ENCODE measurements at places on chromosomes 6 and 20.

- no peak for DNase-seq
These were observed 26.4 kb downstream of the PSMG4 start for GRCh38 chr6:3285049-3285639.

DNA sequence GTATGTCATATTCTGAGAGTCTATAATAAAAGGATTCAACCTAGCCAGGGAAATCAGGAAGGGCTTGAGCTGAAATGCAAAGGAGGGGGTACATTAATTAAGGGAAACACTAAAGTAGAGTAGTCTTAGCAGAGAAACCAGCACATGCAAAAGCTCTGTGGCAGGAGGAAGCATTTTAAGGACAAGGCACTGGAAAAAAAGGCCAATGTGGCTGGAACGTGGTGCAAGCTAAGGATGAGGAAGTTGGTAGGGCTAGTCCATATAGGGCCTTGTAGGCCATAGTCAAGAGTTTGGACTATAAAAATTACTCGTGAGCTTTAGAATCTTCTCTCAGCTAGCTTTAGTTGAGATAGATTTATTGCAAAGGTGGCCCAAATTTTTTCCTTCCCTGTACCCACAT, 75.2 kb upstream of the TOP1 start:
- no peak for DNase-seq

DNA sequence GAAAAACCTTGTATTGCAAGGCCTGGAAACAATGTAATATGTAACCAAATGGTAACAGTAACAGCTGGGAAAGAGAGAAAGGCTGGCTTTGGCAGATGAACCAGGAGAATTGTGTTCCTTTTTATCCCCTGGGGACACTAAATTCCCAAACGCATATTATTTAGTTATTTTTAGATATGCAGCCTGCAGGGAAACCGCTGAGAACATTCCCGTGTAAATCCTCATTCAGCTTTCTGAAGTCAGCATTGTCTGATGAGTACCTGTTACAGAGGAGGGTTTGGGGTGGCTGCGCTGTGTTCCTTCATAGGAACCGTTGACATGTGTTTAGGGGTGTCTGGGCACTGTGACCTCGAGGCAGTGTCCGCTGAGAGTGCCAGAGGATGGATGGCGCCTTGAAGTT, 101.3 kb downstream of the SMOC2 start:
- no peak for DNase-seq

GRCh38 chr6:96542702-96543101, 20.2 kb upstream of the FHL5 start:
- DNase-seq, result no peak

DNA sequence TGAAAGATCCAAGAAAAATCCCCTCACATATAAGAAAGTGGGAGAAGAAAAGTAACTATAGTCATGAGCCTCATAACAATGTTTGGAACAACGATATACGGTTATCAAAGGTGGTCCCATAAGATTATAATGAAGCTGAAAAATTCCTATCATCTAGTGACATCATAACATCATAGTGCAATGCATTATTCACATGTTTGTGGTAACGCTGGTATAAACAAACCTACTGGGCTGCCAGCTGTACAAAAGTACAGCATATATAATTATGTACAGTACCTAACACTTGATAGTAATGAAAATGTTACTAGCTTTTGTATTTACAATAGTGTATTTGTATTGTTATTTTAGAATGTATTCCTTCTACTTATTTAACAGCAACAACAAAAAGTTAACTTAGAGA, 240.7 kb downstream of the RNGTT start:
- DNase-seq, result no peak

DNA sequence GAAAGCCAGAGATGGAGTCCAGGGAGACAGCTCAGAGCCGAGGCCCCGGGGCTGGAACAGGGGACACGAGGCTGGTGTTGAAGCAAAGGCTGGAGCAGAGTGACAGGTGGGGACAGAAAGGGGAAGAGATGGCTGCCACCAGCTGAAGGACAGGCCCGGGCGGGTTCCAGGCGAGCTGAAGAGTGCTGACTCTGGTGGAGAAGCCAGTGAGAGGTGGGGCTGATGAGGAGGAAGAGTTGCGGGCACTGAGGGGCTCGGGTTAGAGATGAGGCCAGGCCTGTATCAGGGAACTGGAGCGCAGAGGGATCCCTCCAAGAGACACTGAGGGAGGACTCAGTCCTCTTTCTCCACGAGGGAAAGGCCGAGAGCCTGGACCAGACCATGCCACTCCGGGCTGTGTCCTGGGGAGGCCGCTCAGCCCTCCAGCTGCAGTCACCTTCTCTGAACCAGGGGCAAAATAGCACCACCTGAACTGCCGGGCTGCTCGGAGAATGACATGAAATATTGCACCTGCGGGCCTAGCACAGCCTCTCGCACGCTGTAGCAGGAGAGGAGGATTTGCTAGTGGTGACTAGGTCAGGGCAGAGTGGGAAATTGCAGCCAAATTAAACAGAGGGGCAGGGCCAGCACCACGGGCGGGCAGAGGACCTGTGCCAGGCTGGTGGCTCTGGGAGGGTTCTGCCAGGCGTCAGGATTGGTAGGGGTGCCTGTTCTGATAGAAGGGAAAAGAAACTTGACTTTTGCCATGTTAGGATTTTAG, 175.9 kb downstream of the ZDHHC14 start:
- DNase-seq, result no peak

DNA sequence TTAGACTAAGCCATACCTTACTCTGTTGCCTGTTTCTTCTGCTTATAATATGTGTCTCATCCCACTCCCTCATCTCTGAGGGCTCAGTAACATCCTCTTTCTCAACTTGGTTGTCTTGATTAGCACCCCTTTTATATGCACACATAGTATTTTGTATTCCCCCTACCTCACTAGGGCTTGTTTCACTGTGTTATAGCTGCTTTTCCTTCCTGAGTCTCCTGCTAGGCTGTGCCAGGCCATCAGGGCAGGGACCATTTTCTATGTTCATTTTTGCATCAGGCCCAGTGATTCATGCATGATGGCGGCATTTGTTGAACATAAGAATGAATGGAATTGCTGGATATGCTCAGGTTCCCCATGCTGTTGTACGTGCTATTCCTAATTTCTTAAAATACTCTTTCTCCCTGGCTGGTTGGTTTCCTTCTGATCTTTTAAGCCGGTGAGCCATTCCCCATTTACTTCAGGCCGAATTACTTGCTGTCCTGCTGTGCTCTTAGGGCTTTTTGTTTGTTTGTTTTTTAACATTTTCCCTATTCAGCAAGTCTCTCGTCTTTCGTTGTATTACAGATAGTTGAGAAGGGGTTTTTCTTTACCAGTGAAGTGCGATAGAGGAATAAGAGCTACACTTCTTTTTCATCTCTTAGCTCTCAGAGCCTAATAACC, 183.2 kb downstream of the CARMIL1 start:
- DNase-seq, result no peak

GRCh38 chr6:123105561-123105960, 109.5 kb downstream of the CLVS2 start:
- DNase-seq, result no peak

- no peak for DNase-seq
These were observed 124.9 kb downstream of the ANKRD60 start for GRCh38 chr20:58103517-58103904.

DNA sequence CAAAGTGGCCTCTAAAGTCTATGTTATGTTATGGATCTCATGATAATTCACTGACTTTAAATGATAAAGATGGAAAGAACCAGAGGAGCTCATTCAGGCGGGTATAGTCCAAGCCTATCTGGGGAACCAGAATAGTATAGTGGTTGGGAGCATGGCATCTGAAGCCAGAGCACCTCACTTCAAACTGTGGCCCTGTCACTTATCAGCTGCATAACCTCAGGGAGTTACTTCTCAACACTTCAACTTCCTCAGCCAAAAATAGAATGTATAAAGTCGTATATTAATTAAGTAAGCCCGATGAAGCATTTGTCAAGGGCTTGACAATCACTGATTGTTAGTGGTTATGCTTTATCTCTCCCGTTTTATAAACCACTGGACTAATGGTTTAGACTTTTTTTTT, 112.7 kb downstream of the RTN4IP1 start:
- DNase-seq, result no peak

DNA sequence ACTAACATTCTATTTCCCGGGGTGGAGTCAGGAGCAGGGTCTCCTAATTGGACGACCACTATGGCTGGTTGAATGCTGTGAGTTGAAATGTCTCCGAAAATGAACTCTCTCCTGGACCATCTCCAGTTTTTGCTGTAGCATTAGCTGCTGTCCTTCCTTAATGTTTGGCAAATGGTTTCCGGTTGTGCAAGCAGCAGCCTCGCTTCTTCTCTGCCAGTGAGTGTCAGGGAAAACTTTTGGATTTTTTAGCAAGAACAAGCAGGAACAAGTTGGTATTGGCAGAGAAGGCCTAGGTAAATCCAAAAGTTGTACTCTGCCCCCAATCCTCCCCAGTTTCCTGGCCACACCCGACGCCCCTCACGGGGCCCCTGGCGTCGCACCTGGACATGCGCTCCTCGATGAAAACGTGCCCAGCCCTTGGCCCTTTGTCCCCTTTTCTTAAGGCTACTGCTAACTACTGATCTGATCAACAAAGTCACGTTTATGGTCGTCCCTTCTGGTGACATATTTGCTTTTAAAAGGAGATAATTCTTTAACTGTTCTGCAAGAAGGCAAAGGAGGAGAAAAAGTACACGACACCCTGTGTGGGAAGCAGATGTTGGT, 103.2 kb downstream of the ARMC2 start:
- no peak for DNase-seq

DNA sequence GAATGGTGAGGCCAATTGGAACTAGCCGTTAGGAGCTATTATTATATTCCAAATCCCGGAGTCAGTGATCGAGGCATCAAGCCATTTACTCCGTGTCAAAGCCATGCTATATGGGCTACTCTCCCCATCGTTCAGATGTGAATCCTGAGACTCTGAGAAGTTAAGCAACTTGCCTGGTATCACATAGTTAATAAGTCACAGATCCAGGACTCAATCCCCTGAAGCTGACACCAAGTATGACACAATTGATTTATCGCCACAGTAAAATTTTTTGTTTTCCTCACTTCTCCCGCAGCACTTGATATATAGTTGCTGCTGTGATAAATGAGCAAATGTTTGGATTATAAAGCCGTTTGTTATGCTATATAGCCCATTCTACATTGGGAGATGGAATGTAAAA, 50.8 kb upstream of the TSHZ2 start:
- no peak for DNase-seq

GRCh38 chr6:39276379-39276995, 37.7 kb downstream of the KCNK17 start:
- no peak for DNase-seq

DNA sequence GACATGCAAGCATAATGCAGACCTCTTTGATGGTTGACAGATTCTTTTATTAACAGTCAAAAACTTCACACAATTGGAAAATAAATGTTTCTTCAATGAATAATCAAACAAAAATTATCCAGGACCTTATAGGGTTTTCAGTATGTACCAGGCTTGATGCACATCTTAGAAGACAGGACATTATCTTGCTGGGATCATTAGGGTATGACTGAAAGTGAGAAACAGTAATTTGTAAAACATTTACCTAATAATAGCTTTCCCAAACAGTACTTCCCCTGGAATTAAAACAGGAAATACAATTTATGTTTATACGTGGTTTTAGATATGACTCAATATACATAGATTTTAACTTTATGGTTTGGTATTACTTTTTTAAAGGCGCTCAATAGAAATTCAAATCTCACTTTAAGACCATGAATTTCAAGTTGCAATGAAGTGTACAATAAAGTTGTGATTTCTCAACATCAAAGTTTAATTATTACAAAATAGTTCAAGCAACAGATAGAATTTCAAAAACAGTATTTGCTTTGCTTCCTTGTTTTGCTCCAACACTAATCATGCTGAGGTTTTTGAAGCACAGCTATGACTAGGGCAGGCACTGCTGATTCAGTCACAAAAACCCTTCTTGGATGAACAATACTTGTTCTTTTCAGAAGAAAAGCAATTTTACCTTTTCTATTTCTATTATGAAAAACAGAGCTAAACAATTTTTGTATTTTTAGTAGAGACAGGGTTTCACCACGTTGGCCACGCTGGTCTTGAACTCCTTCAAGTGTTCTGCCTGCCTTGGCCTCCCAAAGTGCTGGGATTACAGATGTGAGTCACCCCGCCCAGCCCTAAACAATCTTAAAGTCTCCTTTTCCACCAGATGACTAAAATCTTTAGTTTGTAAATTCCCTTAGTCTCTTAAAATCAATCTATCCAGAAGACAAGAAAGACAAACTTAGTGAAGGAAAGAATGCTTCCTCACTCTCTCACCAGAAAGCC, 13.7 kb downstream of the SOD2 start:
- no peak for DNase-seq

DNA sequence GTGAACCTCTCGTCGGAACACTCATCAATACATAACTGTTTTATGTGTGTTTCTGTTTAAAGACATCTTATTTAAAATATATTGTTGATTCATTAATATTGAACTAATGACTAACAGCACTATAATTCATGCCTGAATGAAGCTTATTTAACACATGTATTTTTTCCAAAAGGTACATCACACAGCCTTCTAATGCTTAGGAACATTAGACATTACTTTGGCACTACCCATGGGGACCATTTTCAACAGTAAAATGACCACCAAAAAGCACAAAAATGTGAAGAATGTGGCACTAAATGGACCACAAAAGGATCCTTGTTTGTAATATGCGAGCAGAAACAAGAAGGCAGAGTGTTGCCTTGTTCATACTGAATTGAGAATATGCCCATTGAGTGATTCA, 109.2 kb downstream of the CEP57L1 start:
- no peak for DNase-seq

DNA sequence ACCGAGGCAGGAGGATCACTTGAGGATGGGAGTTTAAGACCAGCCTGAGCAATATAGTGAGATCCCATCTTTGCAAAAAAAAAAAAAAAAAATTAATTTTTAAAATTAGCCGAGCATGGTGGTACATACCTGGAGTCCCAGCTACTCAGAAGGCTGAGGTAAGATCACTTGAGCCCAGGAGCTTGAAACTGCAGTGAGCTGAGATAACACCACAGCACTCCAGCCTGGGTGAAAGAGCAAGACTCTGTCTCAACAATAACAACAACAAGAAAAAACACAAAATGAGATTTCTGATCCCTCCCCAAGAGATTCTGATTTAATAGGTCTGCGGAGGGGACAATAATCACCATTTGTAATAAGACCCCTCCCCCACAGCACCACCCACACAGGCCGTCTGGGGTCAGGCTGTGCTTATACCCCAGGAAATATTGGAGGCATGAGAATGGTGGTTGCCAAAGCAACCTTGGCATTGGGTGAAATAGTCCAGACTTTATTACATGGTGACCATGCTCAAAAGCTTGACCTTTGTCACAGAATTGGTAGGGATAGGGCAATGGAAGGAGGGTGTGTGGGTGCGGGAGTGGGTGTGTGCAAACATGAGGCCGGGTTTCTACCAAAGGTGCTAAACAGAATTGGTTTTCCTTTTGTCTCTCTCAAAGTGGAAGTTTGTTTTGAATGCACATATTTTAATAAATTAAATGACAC, 24.4 kb upstream of the ADTRP start:
- no peak for DNase-seq

DNA sequence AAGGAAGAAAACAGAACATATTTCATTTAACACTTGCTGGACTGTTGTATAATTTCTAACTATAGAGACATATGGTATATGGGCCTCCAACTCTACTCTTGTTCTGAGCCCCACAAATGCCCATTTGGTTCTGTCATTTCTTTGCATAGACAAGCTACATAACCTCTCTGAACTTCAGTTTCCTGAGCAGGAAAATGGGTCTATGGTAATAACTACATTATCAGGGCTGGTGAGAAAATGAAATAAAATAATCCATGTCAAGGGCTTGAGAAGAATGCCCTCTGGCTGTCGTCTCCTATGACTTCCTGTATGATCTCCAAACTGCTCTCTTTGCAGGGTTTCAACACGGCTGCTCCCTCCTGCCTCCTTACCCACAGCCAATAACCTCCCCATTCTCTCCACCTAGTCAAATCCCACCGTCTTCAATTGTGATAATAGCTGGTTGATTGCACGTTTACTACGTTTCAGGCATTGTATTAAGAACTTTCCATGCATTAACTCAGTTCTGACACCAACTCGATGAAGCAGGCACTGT, 12.0 kb downstream of the ZCCHC3 start:
- DNase-seq, result no peak

Data from GM12864 (cell line).